ENCODE measurements at places on chromosomes 12 and 14. TPM values are rescaled to one million over a fixed set of nuclear protein-coding genes. Genes with fewer than 3 reads are reported as not detected.

LHX5 gene
- not detected for total RNA-seq

GRCh38 chr14:21264025-21264801 is 5.0 kb downstream of the HNRNPC start:
- peak; percentile 63 for ATAC-seq

DNA sequence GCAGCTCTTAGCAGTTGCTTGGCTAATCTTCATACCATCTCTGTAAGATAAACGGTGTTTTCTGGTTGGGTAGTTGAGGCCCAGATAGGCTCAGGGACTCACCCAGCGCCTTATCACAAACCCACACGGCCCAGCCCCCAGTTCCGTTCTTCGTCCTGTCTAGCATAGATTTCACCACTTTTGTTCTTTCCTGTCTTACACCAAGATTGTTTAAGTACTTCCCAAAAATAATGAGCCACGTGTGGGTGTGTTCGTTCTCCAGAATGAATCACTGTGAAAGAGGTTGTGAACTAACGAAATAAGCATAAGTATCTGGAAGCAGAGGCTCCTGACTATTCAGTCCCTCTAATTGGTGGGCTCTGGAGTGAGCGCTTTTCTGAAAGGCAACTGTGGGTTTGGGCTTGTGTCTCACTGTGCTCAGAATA is 21.4 kb downstream of the ACVR1B start:
- peak; percentile 59 for ATAC-seq

ADSS1 gene
- total RNA-seq: 5.7 TPM

DNA sequence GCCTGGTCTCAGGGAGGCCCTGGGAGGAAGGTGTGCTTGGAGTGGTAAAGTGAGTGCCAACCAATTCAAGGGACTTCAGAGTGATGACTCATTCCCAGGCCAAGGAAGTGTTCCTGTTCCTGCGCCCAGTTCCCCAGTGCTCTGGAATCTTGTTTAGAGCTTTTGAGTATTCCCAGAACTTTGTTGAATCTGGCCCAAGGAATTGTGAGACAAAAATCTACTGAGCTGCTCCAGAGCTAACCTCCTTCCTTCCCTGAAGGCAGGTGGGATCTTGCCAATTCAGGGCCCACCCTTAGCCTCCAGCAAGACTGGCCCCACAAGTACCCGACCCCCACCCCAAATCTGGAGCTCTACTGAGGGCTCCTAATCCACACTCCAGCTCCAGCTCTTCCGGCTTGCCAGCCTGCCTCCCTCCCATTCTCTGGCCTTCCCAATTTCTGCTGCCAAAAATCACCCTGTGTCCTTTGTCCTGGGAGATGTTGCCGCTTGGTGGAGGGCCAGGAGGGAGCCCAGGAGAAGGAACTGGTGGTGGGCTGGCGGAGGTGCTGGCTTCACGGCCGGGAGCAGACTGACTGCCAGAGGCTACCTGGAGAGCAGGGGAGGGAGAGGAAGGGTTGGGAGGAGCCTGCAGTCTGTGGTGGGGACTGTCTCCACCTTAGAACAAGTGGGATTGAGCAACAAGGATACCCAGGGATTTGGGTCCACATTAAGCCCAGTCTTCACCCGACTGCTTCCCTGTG is 2.0 kb upstream of the ATN1 start:
- ATAC-seq: peak; percentile 69

GRCh38 chr12:94650143-94651056 is at the start of gene TMCC3:
Gene TMCC3, minus strand, starts transcription at chr12:94650557. Its CDS starts 127 bp downstream, at chr12:94650430.
- ATAC-seq: peak; percentile 81

DNA sequence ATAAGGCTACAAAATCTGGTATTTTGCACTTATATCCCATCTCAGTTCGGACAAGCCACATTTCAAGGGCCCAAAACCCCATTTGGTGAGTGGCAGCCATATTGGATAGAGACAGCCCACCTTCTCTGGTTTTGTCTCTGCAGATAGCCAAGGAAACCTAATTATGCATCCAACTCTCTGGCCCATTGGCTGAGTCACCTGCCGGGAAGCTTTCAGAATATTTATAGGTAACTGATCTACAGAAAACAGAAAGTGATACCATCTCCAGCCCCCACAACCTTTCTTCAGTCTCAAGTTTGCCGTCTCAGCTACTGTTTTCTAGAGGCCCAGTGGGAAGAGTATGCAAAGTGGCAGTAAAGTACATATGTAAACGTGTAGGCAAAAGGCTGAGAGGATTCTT is 33.7 kb upstream of the PPP1CC start:
- no peak for ATAC-seq

DNA sequence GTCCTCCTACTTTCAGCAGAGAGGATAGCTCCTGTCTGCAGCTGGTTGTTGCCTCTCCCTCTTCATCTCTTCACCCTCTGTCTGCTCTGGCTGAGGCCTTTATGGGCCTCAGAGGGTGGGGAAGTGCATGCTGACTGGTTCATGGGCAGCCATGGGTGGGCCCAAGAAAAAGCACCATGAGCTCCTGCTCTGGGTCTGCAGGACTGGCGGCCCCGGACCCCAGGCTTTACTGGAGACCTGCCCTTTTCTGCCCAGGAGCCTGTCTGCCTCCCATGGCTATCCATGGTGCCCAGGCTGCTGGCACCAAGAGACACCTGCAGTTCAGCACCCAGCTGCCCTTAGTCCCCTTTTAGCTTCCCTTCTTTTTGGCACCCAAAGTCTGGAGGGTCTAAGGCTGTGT is 137.1 kb downstream of the PTPRR start:
- ATAC-seq: no peak

C3AR1 gene
- total RNA-seq: 0.76 TPM

ZNF605 gene
- 5.3 TPM for total RNA-seq

DNA sequence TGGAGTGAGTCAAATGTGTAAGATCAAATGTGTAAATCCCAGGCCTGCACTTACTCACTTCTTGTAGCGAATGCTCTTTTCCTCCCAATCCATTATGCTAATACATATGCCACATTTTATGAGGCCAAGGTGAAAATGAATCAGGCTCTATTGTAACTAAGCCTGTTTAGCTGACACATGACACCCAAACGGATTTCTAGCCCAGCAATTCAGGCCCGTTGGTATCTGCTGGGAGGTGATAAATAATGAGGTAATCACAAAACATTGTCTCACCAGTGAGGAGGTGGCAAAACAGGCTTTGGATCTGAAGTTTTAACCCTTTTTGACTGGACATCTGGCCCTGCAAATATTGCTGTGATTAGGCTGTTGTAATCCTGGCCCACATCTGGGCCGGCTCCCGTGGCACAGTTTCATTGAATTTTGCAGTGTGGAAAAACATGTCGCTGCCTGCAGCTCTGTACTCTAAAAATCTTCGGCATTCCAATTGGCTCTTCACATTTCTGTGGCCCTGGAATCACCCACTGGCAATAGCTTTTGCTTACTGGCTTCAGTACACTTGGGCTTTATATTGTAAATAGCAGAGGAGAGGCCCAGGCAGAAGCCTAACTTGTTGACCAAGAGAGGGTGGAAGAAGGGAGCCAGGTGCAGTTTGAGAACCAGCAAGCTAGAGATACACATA is 106.1 kb downstream of the PAX9 start:
- peak; percentile 93 for ATAC-seq

DNA sequence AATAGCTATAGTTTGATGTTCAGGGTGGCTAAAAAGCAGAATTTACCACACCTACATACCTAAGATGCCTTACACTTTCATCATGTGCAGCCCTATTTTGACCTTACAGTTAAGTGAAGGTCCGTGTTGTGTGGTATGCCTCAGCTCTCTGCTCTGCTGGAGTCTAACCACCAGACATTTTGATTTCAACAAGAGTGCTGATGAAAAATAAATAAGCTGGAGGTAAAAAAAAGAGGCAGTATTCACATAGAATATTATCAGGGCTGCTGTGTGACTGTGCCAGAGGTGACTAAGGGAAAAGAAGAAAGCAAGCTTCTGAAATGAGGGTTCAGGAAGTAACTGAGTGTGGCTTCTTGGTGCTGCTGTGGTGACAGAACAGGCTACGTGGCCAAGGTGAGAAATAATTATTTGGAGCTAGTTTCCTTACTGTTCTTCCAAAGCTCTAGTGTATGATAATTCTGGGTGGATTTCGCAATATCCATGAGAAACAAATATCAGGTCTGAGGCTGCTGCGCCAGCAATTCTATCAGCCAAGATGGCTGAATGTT is 188.8 kb downstream of the STXBP6 start:
- ATAC-seq: no peak

DNA sequence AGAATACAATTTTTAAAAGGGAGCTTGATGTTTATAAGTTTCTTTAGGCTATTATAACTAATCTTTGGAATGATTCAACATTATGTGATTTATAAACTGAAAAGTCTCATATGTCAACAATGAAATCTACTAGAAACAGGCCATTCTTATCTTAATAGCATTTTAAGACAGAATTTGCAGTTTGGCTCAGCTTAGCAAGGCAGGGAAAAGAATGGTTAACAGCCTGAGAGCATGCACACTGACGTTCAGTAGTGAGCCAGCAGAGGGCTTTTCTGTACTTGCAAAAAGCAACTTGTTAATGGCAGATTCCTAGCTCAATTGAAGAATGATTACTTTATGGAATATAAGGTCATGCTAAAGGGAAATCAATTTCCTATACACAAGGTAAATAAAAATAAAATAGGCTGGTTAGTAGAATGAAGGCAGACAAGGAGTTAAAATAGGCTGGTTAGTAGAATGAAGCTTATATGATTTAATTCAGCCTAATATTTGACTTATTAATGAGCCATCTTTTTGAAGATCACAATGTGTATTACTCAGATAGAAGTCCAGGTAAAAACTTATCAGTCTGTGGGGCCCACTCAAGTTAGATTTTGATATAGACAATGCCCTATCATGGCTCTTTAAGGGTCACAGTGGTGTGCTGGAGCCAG is 95.9 kb downstream of the OTOGL start:
- no peak for ATAC-seq

FAM181A gene
- total RNA-seq: not detected

TMEM132C gene
- 0.16 TPM for total RNA-seq

TCL1A gene
- total RNA-seq: 0.40 TPM

LRRC9 gene
- total RNA-seq: 0.12 TPM

GRCh38 chr12:130161261-130162243 is 712 bp upstream of the FZD10 start:
- peak; percentile 30 for ATAC-seq

GRCh38 chr12:68462803-68463202 is 130.6 kb upstream of the MDM1 start:
- ATAC-seq: no peak

CCDC177 gene
- not detected for total RNA-seq

- no peak for ATAC-seq
Measured at GRCh38 chr12:8698879-8699278, 1.1 kb downstream of the RIMKLB start.

DNA sequence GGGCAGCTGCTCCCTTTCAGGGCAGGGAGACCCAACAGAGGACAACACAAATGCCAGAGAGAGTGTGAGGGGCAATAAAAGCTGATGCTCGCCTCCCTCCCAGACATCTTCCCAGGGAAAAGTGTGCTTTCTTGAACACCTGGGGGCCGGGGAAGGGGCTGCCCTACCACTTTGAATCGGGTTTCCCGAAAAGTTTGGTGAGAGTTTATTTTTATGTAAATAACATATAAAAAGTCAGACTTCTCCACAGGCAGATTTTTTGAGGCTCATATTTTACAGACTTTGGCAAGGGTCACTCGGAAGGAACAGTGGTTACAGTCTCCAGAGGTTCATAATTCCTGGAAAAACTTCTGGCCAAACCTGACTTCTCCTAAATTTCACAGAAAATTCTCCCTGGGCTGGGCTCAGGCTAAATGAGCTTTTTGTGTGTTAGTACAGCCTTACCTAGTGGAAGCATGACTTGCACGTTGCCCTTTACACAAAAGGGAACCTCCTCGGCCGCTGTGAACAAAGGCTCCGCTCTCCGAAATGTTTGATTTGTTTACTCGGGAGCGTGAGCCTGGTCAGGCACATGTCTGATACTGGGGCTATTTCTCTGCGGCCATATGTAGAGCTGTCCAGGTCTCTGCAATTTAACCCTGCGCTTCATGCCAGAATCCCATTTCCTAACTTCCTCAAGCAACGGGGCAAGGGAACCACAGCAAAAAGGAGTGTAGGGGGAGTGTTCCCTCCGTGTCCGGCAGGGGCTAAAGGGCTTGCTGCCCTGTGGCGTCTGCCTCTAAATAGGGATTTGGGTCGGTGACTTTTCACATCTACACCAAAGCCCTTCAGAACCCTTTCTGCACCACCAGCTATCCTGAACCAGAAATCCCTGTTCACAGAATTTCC is 3.4 kb downstream of the RTL1 start:
- no peak for ATAC-seq

DNA sequence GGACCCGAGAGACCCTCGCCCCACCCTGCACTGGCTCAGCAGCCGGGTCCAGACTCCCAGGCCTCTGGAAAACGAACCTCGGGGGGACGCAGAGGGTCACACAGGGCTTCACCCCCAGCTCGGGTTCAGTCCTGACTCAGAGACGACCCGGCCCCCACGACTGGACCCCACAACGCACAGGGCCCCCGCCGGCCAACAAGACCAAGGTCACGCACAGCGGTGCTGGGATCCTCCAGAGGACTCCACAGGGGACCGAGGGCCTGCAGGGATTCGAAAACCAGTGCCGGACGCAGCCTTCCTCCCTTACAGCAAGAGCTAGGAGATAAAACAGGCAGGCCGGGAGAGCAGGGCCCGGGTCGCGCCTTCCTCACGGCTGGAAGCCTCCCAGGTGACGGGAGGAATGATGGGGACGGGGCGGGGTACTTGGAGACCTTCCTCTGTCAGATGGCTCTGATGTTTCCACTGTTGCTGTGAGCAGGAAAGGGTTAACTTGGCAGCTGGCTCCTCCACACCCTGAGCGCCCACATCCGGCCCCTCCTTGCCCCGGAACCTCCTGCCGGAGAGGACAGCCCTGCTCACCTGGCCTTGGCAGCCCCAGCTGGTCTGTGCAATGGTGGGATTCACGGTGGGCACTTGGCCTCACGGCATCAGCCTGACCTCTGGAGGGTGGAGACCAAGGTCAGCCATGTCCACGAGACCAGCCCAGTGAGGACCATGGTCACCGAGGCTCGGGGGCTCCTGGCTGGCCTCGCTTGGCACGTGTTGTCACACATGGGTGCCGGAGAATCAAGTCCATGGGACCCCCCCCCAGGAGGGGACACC is 46.2 kb downstream of the GALNT9 start:
- no peak for ATAC-seq

LBHD2 gene
- not detected for total RNA-seq

DACT1 gene
- total RNA-seq: 0.32 TPM

- ATAC-seq: peak; percentile 84
Measured at GRCh38 chr12:132153501-132154340, 9.5 kb downstream of the NOC4L start.

LRR1 gene
- 10.3 TPM for total RNA-seq

DNA sequence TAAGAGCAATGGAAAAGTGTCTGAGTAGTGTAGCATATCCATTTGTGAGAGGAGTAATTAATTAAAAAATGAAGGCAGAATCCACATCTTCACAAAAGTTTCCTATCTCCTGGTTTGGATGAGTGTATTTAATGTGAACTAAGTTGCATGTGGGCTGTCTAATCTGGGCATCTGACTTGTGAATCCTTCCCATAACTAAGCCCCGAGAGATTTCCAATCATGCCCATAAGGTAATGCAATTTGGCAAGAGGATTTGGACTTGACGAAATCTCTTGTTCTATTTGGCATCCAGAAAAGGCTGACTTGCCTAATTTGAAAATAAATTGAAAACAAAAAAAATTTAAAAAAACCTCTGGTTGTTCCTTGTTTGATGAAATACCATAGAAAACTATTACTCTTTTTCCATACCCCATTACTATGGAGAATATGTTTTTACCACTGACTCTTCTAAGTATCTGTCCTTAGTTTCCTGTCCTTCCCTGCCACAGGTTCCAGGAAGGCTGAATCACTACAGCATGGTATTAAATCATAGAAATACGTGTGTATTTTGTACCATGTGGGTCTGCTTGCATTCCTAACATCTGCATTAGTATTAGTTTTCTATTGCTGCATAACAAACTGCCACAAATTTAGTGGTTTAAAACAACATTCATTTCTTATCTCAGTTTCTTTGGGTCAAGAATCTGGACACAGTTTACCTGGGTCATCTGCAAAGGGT is 48.4 kb downstream of the ETV6 start:
- peak; percentile 78 for ATAC-seq
